ENCODE measurements at places on chromosomes 7 and 10. TPM values are rescaled to one million over a fixed set of nuclear protein-coding genes. Genes with fewer than 3 reads are reported as not detected.

The CTAGE6 gene
- total RNA-seq, result 0.54 TPM

The NUTM2D gene
- total RNA-seq, result 1.4 TPM

The CALML3 gene
- total RNA-seq, result not detected

The CD36 gene
- total RNA-seq, result 35.6 TPM

The IDI2 gene
- not detected for total RNA-seq

The OR2A25 gene
- not detected for total RNA-seq

The GPR22 gene
- not detected for total RNA-seq

The C10orf105 gene
- 0.55 TPM for total RNA-seq

The PLAU gene
- 3.6 TPM for total RNA-seq

The STAMBPL1 gene
- total RNA-seq, result 29.6 TPM

DNA sequence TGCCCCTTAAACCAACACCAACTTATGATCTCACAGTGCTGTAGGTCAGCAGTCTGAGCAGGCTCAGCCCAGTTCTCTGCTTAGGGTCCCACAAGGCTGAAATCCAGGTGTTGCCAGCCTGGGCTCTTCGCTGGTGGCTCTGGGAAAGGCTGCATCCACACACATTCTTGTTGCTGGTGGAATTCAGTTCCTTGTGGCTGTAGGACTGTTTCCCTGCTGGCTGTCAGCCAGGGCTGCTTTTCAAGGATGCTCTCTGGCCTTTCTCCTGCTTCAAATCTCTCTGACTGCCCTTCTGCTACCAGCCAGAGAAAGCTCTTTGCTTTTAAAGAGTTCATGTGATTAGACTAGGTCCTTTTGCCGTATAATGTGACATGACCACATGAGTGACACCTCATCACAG lies 15.3 kb downstream of the POLL start:
- DNase-seq, result no peak

DNA sequence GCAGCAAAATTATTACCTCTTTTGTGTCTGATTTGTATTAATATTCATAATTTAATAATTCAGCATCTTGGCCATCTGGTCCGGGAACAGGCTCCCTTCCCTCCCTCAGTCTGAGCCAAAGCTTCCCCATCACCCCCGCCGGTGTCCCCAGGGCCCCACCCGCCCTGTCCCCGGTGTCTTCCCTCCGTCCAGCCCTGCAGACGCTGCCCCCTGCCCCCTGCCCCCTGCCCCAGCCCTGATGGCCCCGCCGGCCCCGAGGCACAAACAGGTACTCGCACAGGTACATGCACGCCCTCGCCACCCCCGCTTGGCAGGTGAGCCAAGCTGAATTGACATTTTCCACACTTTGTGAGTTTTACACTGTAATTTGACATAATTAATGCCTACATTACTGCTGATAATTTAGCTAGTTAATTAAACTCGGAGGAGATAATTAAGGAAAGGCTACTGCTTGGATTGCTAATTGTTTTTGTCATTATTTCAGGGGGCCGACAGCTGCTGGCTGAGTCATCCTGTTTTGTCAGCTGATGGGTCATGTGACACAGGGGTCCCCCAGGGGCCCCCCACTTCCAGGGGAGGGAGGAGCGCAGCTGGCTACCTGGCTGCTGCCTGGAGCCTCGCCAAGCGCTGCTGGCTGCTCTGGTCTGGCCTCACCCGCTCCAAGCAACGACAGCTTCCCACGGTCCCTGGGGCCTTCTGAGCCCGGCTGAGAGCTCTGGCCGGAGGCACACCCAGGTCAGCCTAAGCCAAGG lies 36.6 kb downstream of the MICALL2 start:
- DNase-seq, result no peak

- no peak for DNase-seq
Observed at GRCh38 chr7:30390736-30391636, 87.6 kb downstream of the NOD1 start.

DNA sequence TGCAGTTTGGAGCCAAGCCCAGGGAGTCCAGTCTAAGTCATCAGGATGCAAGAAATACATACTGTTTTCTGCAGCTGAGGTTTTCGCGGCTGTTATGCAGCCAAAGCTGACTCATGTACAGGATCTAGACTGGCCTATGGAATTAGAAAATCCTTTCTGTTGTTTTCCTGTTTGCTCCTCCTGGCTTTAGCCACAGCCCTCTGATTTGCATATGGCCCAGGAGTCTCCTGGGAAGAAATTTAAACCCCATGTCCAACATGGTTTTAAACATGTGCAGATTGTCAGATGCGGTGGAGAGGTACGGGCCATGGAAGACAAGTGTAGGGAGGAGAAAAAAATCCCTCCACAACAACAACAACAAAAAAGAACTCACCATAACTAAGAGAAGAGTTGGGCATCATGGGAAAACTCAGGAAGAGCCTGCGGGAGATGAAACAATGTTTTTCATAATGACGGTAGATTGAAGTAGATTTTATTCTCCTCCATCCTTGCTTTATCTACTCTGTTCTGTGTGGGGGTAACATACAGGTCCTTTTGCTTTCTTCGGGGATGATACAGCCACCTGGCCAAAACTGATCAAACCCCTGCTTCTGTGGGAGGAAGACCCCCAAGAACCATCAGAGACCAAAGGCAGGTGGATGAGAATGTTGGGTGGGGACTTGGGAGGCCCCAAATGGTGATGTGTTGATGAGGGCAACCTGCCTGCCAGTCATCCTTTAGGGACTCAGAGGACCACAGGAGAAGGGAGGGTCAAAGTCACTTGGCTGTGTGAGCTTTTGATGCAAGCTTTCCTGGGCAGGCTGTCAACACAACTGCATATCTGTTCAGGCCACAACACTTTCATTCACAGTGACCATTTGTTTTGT lies 29.8 kb upstream of the GNA12 start:
- no peak for DNase-seq

DNA sequence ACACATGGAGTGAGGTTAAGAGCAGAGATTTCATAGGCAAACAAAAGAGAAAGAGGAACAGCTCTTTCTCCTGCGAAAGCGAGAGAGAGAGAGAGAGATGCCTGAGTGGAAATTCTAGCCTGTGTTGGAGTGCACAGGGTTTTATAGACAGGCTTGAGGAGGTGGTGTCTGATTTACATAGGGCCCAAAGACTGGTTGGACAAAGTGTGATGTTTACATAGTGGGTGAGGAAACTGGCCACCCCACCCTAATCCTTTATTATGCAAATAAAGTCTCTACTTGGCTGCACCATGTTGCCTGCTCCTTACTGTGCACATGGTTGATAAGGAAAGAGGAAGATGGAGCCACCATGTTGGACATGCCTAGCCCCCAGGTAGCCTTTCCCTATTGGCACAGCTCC lies 967.8 kb upstream of the SORCS1 start:
- no peak for DNase-seq

GRCh38 chr7:99794585-99795502 lies 10.9 kb upstream of the CYP3A4 start:
- no peak for DNase-seq

- no peak for DNase-seq
Observed at GRCh38 chr10:116526219-116526618, 19.5 kb upstream of the PNLIP start.

DNA sequence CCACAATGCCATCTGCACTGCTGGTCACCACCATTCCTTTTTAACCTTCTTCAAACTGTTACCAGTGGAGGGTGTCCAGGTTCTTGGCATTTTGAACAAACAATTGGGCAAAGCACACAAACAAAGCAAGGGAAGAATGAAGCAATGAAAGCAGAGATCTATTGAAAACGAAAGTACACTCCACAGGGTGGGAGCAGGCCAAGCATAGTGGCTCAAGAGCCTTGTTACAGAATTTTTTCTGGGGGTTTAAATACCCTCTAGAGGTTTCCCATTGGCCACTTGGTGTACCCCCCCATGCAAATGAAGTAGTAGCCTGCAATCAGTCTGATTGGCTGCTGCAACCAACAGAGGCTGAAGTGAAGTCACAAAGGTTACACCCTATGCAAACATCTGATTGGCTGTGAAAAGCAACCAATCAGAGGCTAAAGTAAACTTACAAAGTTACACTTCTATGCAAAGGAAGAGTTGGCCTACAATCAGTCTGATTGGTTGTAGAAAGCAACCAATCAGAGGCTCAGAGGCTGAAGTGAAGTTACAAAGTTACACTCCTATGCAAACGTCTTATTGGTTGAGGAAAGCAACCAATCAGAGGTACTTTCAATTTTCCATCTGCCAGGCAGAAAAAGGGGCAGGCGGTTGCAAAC lies 103.2 kb upstream of the WAC start:
- no peak for DNase-seq

- no peak for DNase-seq
Observed at GRCh38 chr10:101725296-101726114, 30.5 kb upstream of the FBXW4 start.

DNA sequence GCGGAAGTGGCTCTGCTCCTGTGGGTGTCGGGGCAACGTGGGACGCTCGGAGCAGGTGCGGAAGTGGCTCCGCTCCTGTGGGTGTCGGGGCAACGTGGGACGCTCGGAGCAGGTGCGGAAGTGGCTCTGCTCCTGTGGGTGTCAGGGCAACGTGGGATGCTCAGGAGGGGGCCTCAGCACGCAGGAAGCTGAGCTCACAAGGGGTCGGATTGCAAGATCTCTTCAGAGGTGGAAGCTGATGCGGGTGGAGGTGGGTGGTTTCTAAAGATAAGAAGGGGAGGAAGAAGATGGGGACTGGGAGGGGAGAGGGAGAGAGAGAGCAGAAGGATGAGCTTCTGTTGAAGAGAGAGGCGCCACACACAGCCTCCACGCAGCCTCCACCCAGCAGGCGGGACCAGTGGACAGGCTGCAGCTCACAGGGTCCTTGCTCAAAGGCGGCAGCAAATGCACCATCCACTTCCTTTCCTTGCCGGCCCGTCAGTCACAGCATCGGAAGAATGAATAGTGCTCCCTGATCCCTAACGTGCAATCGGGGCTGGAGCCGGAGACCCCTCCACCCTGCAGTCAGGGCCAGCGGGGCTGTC lies 78.7 kb downstream of the PTPRN2 start:
- DNase-seq, result no peak
